ENCODE measurements at places on chromosomes 2 and 18.
A peak's percentile ranks its signal among the peaks of the same experiment; 100 is the strongest.

- no peak for DNase-seq
These were observed 104.5 kb downstream of the UGGT1 start for GRCh38 chr2:128195435-128195984.

- no peak for DNase-seq
These were observed 317.6 kb downstream of the GPD2 start for GRCh38 chr2:156753766-156754165.

DNA sequence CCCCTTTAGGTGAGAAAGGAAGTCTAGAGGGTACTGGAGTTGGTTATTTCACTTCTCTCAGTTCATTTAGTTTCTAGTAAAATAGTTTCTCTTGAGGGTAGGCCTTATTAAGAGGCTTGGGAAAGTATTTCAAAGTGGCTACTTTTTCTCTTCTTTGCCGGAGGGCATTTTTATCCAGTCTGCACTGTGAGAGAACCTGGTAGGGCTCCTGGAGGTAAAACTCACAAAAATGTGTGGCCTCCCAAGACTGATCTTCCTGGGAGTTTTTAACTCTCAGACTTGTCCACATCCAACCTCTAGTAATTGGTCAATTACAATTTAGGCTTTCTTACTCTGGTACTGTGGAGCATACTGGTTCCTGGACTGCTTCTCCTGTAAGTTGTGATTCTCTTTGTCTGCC is 28.0 kb downstream of the EHBP1 start:
- DNase-seq, result no peak

- peak; percentile 68 for DNase-seq
These were observed 95.9 kb upstream of the RMDN2 start for GRCh38 chr2:37829202-37829601.

- no peak for DNase-seq
These were observed 148.1 kb downstream of the BAZ2B start for GRCh38 chr2:159468257-159468656.

Data from GOT3 (cell line).